ENCODE measurements at places on chromosomes 1 and 21. TPM values are rescaled to one million over a fixed set of nuclear protein-coding genes. Genes with fewer than 3 reads are reported as not detected.

DNA sequence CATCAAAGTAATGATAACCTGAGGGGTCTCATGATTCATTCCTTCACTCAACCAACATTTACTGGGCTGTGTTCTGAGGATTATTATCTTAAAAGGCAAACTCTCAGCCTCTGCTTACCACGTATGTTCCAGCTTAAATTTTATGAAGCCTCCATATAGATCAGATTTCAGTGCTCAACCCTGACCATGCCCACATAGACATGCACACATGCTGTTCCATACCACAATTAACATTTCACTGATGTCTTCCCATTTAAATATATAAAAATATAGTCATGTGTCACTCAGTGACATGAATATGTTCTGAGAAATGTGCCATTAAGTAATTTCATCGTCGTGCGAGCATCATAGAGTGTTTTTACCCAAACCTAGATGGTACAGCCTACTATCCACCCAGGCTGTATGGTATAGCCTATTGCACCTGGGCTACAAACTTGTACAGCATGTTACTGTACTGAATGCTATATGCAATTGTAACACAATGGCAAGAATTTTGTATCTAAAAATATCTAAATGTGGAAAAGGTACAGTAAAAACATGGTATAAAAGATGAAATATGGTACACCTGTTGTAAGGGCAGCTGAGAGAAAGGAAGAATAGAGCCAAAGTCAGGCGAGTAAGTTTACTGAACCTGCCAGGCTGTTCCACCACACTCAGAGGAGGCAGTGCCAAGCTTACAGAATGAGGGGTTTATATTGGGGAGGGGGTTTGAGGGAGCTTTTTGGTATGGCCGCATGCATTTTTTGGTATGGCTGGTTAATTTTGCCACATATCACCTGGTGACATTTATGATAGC, 134.7 kb upstream of the ETV3 start:
- no peak for DNase-seq

DNA sequence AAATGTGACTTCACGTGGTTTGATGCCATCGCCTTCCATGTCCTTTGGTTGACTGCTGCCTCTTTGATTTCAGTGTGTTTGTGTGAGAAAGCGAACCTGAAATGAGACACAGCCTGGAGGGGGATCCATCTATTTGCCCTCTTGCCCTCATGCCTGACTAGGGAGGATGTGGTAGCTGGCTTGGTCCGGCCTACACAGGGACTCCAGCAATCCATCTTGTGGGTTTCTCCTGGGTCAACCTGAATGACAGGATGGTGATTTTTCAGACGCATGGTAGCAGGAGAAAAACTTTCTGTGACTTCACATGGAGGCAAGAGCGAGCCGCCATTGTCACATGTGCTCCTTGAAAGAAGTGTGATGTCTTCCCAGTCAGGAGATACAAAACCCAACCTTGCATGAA, 117.9 kb upstream of the DNAH14 start:
- DNase-seq: no peak

DNA sequence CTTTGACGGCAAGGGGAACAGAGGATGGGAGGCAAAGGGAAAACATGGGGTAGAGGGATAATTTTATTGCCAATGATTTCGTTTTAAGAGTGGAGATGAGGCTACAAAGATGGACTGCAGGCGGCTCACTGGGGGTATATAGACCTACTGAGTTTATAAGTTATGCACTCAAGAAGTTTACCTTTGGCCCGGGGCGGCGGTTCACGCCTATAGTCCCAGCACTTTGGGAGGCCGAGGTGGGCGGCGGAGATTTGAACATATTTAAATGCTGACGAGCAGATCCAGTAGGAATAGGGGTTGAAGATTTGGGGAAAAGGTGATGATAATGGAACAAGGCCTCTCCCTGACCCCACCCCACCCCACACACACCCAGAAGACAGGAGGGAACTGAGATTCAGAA, 8.1 kb upstream of the SLAMF9 start:
- no peak for DNase-seq

DNA sequence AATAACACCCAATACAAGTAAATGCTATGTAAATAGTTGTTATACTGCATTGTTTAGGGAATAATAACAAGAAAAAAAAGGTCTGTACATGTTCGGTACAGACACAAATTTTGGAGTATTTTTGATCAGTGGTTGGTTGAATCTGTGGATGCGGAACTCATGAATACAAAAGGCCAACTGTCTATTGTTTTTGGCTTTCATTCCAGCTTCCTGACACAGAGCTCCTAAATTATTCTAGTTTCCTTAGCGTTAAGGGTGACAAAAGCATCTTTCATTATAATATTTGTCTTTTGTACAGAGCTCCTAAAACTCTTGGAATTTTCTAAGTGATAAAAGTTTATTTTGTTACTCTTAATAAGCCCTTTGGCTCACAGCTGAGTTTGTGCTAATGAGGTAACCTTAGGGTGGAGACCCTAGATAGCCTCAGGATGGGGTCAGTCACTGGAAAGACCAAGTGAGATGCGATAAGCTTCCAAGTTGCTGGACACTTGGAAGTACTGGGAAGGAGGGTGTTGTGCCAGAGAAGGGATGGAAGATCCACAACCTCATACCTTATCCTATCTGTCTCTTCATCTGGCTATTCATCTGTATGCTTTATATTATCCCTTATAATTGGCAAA, 57.4 kb upstream of the PRRC2C start:
- DNase-seq: no peak

C4BPA gene
- not detected for total RNA-seq
